Cortex of kidney (tissue), 1 donor: ENCODE measurements at places on chromosomes 13 and 19.

- no peak for DNase-seq
Observed at GRCh38 chr13:70391678-70392077, 283.4 kb upstream of the KLHL1 start.

- no peak for DNase-seq
Observed at GRCh38 chr19:32318884-32319520, 26.4 kb upstream of the ZNF507 start.

GRCh38 chr19:40907968-40908735 lies 26.1 kb upstream of the CYP2A7 start:
- no peak for DNase-seq

DNA sequence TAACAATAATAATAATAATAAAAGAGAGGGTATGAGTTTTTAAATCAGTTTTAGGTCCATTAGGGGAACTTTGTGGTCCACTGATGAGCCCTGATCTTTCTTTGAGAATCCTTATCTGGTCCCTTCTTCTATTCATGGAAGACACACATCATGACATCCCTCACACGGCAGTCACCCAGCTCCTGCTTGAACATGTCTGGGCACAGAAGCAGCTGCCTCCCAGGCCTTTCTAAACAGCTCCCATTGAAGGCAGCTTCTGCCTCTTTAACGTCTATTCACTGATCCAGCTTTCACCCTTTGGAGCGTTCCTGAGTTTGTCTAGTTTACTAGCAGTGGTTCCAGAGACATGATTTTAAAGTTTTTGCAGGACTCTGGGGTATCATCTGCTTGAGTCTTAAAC lies 42.6 kb upstream of the STK24 start:
- no peak for DNase-seq

- no peak for DNase-seq
Observed at GRCh38 chr13:28408235-28408848, 86.6 kb downstream of the FLT1 start.

GRCh38 chr19:48718711-48719231 lies 754 bp downstream of the MAMSTR start:
- DNase-seq = no peak

GRCh38 chr13:53411463-53411862 lies 382.9 kb downstream of the OLFM4 start:
- no peak for DNase-seq

DNA sequence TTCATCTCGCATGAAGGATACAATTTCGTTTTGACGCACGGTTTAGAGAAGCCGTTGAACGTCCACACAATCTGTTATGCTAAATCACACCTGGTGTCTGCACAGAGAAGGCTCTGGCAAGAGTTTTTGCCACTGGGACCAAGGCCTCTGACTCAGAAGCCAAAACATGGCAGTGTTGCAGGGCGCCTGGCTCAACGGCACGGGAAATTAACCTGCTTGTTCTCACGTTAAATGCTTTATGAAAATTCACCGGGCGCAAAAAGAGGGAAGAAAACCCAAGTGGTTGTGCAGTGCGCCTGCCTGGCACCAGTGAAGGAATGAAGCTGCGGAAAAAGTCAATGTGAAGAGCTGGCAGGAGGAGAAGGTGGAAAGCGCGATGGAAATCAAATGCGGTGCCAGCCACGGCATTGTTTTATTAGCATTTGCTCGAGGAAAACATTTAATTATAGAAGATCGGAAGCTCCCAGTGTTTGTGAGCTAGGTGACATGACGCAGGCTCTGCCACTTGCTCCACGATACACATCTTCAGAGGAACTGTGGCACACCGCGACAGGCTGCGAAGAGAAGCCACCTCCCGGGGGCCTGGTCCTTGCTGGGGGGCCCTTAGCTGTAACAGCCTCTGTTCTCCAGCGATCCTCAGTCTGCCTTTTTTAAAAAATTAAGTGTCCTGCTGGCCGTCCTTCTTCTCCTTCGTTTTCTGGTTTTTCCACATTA lies 126.2 kb downstream of the ZIC5 start:
- no peak for DNase-seq

DNA sequence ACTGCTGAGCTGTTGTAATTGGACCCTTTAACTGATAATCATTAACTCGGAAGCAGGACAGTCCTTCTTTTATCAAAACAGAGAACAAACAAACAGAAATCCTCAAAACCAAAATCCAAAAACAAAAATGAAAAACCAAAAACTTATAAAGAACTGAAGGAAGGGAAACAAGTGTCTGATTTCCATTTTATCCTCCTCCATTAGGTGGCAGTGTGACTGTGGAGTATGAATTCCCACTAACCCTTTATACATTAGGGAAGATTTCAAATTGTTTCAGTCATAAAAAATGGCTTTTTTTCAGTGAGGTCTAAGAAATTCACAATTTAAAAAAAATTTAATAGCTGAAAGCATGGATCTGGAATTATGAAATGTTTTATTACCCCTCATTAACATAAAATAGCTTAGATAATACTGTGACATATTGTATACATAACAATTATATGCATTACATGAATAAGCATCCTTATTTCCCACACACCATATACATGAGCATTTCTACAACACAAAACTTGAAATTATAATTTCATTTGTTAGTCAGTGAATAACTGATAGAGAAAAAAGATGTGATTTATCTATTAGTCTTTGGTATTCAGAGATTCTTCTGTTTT lies 1074.3 kb upstream of the PCDH9 start:
- DNase-seq = no peak

- DNase-seq = no peak
Observed at GRCh38 chr13:34335014-34336007, 517.4 kb downstream of the RFC3 start.

DNA sequence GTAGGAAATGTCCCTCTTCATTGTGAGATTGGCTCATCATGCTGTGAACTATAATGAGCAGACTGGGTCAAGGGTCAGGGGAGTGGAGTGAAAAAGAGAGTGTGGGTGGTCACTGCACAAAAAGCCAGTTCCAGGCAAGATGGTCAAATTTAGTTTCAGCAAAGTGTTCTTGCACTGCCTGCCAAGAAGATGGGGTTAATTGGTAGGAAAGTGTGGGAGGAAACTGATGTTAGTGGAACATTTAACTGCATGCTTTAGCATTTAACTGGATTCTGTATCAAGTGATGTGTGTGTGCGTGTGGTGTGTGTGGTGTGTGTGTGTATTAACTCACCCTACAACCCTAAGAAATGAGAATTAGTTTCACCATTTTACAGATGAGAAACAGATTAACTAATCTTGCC lies 131.6 kb downstream of the COG6 start:
- no peak for DNase-seq

DNA sequence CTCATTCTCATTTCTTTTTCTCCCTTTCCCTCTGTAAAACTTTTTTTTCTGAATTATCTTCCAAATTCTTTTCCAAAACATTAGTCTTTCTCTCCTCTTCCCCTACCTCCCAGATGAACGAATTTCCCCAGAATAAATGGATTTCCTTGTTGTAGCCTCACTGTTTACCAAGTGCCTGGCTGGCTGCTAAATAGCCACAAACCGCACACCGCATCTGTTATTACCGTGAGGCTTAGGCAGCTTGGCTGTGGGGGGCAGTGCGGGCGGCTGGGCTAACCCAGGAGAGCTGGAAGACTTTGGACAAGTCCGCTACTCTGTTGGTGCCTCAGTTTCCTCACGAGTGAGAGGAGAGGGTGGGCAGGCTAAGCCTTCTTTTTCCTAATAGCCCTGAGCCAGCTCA lies 10.7 kb downstream of the IL17D start:
- DNase-seq = no peak

DNA sequence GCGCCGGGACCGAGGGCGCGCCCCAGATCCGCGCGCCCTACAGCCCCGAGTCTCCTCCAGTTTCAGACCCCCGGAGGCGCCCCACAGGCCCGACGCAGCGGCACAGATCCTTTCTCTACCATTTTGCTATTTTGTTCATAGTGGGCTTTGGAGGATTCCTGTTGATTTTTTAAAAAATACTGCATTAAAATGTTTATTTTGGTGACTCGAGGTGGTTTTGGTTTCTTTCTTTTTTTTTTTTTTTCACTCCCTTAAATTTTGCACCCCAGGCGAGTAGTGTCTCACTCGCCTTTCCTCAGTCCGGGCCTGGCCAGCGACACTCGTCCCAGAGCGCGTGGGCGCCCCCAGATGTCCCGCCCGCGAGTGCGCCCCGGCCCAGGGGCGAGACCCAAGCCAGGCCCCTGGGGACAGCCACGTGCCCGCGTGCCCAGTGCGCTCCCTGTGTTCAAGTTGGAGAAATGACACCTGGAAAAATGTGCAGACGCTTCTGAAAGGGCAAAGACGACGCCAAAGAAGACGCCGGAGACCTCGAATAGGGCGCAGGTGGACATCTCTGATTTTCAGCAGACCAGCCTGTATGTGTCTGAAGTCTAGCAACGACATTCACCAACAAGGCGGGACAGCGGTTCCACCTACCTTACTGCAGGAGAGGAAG lies 471 bp upstream of the INSR start:
- no peak for DNase-seq

DNA sequence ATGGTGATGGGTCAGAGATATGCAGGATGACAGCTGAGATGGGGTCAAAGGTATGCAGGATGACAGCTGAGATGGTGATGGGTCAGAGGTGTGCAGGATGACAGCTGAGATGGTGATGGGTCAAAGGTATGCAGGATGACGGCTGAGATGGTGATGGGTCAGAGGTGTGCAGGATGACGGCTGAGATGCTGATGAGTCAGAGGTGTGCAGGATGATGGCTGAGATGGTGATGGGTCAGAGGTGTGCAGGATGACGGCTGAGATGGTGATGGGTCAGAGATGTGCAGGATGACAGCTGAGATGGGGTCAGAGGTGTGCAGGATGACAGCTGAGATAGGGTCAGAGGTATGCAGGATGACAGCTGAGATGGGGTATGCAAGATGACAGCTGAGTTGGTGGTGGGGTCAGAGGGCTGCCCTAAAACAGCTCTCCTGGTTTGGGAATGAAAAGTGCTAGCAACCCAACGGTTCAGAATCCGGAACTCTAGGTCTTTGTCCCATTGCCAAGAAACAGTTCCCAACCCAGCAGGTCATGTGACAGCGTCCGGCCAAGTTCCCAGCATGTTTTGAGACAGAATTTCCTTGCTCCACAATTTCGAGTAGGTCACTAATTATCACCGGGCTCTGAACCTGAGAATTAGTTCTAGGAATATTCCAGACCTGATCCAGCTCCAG lies 3.2 kb downstream of the SELENOW start:
- no peak for DNase-seq
